ENCODE measurements at places on chromosomes 2 and 18.

DNA sequence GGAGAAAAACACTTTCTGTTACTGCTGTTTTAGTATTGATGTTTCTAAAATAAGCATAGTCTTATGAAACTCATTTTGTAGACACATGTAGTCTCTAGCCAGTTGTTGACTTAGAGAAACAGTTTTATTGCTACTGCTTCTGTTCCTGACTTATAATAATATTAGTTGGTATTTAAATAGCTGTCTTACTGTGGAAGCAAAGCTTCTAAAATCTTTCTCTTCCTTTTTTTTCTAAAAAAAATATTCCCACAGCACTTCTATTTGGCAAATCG, 121.8 kb downstream of the MTX2 start:
- DNase-seq = no peak

DNA sequence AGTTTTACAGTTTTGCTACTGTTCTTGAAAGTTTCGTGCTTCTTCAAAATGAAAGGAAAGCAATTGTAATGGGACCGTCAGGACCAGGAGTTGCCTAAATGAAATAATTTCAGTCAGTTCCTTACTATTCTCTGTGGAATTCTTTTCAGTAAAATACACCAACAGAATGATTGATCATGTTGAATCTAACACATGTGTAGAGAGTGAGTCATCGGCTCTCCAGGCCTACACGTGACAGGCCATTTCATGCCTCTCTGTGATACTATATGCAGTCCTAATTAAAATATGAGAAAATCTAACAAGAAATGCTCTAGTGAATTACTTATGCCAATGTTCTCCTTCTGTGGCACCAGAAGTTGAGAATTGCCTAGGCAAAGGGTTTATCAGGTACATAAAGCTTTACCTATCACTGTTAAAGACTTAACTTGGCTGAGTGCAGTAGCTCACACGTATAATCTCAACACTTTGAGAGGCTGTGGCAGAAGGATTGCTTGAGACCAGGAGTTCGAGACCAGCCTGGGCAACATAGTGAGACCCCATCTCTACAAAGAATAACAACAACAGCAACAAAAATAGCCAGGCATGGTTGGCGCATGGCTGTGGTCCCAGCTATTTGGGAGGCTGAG, 199.4 kb downstream of the LRRTM1 start:
- no peak for DNase-seq

DNA sequence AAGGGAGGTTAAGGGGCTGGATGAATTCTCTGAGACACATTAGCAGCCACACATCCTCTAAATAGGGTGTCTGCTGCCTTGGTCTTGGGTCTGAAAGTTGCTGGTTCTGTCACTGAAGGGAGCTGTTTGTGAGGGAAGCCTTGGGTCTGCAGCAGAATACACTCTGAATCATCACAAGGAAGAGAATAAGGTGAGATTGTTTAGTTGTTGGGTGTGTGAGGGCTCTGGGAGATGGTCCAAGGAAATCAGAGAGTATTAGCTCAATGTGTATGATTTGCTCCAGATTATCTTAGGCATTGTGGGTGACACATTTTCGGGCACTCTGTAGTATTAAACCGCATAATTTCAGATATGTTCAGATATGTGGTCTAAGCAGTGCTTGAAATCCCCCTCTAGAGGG, 548.5 kb downstream of the SLC4A3 start:
- DNase-seq = no peak

- no peak for DNase-seq
These were observed 242.4 kb downstream of the KLHL29 start for GRCh38 chr2:23627236-23628009.

DNA sequence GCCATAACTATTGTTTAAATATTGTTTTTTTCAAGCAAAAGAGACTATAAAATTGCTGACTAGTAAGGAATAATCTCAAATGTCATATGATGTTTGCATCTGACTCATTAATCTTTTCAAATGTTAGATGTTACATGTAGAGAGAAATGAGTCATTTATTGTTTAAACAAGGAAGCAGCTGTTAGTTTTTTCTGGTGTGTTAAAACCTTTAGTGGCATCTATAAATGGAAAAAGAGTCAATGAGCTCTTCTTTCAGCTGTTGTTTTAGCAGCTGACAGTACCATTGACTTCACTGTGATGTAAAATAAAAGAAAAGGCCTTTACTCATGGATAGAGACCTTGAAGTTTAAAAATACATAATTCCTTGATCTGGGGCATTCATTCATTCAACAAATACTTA, 1.8 kb upstream of the KLHL41 start:
- no peak for DNase-seq

- no peak for DNase-seq
These were observed 96.0 kb upstream of the FHL2 start for GRCh38 chr2:105494683-105495425.

GRCh38 chr2:176540995-176541394, 271.8 kb downstream of the MTX2 start:
- DNase-seq = no peak

- no peak for DNase-seq
These were observed 114.1 kb downstream of the MMADHC start for GRCh38 chr2:149473521-149473920.

GRCh38 chr2:24906466-24906865, 13.6 kb downstream of the ADCY3 start:
- DNase-seq = no peak

DNA sequence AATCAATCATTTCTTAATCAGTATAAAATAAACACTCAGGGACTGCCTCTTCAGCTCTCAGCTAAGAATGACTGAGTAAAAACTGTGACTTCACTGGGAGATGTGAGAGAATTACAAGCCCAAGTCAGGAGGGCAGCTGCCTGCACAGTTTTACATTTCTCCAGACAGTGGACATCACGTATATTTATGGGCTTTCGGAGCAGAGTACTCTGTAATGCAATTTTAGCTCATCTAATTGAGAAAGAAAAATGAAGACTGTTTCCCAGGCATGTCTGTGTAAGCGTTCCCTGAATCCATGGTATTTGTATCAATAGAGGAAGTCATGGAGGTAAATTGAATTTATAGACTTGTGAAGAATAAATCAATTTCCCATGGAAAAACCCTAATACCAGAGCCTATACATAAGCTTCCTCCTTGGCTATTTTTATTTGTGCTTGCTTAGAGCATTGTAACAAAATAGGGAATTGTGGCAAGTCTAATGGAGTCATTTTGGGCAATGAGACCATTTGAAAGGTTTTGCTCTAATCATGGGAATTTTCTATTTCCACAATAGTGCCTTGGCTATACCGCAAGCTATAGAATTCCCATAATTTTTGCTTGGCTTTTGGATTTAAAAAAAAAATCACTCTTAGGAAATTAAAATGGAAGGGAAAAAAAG, 87.2 kb downstream of the SLC5A7 start:
- DNase-seq = no peak

DNA sequence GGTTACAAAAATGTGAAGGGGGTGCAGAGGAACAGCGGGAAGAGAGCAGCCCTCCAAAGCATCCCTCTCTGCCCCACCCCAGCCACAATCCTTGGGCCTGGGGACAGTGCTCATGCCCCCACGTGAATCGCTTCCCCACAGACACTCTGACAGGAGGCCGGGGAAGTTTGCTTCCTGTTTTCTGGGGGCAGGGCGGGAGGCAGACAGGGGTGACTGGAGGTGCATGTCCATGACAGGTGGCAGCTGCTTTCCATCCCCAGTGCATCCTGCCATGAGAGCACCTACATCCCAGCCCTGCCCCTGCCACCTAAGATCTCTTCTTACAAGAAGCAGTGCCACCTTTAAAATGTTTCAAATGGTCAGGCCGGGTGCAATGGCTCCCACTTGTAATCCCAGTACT, 47.2 kb upstream of the UBE2F start:
- DNase-seq = no peak

- DNase-seq = no peak
These were observed 137.1 kb downstream of the ARHGAP28 start for GRCh38 chr18:6866552-6867085.

DNA sequence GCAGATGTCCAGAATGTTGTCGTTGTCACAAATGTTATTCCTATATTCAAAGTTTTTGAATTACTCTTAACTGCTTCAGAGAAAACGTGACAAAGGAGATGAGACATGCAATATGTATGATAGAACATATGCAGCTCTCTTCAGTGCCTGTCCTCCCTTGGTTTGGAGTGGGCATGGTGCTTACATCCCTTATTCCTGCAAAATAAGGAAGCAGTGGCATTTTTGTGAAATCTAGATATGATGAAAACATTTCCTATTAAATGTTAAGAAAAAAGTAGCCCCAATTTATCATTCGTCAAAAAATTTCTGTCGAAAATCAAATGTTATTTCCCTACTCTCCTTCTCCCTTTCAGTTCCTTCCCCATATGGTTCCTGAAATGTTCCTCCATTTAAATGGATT, 457.5 kb upstream of the FANCL start:
- DNase-seq = no peak

All from cerebellum (tissue), 4 donors.